Heart right ventricle (tissue), 16 donors: ENCODE measurements at places on chromosomes 16 and 17. TPM values are rescaled to one million over a fixed set of nuclear protein-coding genes. Genes with fewer than 3 reads are reported as not detected.

- no peak for DNase-seq
These were observed at the start of gene PLEKHH3 for GRCh38 chr17:42676424-42677011. Gene PLEKHH3 (minus strand): TSS chr17:42676994. CDS start chr17:42676563, 431 bp downstream.

- DNase-seq, result no peak
These were observed 36.7 kb downstream of the TK2 start for GRCh38 chr16:66513111-66513723.

DNA sequence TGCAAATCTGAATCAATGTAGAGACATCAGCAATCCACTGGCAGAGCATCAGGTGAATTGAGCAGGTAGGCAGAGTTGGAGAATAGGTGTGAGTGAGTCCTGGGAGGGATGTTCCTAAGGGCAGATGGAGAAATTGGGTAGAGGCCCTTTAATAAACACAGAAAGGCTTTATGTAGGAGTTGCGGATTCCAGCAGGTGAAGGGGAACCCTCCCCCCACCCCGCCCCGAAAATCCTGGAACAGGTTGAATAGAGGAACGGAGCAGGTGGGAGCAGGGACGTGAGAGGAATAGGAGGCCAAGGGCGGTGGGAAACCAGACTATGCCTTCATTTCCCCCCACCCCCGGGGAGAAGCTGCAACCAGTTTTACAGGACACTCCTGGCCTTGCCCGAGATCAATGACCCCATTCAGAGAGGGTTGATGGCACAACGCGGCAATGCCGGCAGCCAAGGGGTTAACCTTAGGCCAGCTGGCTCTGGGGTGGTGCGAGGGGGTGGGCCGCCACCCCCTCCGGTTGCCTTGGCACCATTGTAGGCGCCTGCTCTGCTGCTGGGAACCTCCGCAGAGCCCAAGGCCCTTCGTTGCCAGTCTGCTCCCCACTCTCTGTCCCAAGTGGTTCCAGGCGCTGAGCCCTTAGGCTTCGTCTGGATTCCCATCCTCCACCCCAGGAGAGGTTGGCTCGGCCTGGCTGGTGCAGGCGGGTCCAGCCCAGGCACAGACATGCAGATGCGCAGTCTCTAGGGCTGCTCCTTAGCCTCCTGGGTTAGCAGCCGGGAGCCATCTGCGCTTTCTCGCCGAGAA is 814 bp upstream of the RUNDC3A start:
- DNase-seq, result peak; percentile 45

HBM gene
- total RNA-seq, result not detected

DNA sequence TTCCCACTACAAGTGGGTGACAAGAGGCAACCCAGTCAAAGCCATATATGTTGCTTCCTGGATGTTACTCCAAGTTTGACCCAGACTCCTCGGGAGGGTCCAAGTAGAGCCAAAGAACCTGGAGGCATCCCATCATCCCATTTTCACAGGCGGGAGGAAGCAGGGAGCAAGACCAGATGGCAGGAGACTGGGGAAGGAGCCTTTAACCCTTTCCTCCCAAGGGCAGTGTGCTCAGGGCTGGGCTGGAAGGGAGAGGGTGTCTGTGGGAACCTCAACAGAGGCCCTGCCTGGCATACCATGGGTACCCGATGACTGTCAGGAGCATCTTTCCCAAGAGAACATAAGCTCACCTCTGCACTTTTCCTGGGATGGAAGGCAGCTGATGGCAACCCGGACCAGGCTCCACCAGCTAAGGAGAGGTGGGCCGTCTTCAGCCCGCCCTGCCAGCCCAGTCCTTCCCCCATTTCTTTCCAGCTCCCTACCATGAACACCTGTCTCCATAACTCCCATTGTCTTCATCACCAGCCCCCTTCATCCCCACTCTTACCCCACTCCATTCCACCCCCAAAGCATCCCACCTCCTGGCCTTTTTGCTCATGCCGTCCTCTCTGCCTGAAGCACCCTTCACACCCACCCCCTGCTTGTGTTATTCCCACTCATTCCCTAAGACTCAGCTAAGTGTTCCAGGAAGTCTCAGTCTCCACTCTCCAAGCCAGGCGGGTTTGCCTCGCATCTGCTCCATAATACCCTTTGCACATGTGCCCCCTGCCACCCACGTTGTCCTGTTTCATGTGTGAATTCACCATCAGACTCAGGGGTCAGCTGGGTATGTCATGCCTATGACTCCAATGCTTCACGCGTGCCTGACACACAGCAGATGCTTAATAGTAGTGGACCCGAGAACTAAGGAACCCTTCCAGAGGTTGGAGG is 5.9 kb upstream of the SLC16A5 start:
- DNase-seq, result no peak

GRCh38 chr17:48002266-48002915 is 31.5 kb downstream of the CDK5RAP3 start:
- no peak for DNase-seq

DNA sequence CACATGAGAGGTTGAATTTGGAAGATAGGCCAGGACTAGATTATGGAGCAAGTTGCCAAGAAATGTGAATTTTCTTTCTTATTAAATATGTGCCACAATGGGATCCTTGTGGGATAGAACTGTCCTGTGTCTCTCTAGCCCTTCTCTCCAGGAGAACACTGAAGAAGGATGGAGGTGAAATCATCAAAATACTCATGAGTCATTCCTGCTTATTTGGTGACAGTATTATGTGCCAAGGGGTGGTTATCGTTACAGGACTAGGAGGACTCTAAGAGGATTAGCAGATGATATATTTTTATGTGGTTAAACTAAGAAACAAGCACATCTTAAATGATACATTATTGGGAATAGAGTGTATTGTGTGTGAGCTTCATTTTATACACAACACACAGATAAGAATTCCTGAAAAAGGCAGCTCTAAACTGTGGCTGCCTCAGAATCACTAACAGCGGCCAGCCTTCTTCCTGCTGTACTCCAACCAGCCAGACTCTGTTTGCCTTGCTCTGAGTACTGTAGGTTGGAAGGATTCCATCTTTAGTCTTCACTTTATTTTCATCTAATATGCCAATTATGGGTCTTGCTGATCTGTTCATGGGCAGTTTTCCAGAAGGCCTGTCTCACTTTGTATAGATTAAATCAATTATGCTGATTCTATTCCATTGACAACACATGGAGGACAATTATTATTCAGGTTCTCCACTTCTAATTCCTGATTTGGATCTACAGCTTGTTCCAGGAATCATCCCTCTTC is 325.8 kb downstream of the ABCC12 start:
- DNase-seq, result no peak

- DNase-seq, result no peak
These were observed 19.9 kb upstream of the HEATR6 start for GRCh38 chr17:60098578-60098977.

NLRC3 gene
- total RNA-seq, result 1.1 TPM

DNA sequence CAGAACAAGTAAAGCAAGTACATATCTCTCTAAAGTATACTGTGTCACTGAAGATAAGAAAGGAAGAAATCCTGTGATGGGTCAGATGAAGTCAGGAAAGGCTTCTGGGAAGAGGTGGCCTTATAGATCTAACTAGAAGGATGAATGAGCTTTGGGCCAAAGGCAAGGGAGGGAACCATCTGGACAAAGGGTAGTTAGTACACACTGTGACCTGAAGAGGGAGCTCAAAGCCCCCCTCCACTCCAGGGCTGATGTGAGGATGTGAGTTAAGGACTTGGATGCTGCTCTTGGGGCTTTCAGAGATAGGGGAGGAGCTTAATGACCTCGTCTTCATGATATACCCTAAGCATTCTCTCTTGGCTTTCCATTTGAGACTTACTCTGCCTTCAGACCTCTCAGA is 185.3 kb upstream of the CACNG3 start:
- peak; percentile 6 for DNase-seq

DNA sequence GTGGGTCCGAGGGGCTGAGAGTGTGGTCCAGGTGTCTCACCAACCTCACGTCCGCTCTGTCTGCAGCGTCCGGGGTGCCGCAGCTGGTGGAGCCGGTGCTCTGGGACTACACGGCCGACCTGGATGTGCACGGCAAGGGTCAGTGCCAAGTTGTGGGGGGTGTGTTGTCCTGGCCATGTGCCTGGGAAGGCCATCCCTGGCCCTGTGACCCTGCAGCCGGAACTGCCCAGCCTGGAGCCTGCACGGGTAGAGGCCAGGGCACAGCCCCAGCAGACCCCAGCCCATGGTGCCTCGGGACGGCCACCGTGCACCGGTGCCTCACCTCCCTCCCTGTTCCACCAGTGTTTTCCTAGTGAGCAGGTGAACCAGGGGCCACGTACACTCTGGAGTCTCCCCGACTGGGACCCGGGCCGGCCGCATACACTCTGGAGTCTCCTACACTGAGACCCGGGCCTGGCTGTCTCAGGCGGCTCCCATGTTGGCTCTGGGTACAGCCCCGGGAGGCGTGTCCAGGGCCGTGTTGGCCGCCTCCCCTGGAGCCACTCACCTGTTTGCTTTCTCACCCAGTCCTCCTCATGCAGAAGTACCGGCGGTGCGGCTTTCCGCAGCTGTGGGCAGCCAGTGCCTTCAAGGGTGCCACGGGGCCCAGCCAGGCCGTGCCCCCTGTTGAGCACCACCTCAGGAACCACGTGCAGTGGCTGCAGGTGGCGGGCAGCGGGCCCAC is 13.8 kb downstream of the CYBC1 start:
- DNase-seq, result no peak

DNA sequence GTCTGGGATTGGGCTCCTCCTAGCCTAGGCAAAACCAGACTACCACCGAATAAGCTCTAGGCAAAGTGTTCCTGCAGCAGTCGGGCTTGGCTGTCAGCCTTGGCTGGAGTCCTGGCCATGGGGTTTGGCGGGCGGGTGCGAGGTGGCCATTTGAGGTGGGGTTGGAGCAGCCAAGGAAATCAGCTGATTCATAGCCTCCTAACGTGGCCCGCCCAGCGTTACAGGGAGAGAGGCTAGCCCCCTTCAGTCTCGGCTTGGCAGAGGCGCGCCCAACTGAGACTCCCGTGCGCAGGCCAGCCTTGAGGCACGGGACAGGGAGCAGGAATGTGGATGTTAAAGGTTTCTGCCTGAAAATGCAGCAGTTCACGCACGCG is 1.9 kb downstream of the PMP22 start:
- DNase-seq, result peak; percentile 87

DNA sequence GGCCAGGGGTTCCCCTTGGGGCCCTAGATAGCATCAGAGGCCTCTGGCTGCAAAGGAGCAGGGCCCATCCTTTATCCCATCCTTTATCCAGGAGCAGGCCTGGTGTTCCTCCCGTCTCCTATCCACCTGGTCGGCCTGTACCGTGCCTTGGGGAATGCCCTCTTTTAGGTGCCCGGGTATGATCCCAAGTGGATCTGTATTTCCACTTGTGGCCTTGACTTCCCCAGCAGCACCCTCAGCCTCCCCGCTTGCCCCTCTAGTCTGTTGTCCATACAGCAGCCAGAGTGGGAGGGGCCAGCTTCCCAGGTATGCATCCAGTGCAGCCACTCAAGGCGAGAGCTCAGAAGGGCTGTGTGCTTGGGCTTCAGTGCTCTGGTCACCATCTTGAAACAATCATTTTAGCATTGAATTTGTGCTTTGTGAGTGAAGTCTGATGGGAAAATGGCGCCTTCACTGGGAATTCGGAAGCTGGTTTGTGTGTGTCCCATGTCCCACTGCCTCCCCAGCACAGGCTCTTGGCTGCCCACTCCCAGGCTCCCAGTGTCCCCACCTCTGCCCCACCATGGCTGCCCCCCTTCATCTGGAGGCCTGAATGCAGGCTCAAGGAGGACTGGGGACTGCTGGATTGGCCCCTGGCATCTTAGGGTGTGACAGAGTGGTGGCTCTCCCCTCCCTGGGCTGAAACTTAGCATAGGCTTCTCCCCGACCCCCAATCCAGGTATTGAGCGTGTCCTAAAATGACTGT is 3.3 kb upstream of the RNF112 start:
- DNase-seq, result no peak

DNA sequence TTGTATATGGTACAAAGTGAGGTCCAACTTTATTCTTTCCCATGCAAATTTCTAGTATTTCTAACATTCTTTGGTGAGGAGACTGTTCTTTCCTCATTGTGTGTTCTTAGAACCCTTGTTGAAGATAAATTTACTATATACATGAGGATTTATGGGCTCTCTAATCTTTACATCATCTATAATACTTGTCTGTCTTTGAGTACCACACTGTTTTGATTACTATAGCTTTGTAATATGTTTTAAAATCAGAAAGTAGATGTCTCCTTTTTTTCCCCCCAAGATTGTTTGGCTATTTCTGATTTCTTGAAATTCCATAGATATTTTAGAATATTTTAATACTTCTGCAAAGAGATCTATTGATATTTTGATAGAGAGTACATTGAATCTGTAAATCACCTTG is 23.7 kb downstream of the ZNF267 start:
- DNase-seq, result no peak

GRCh38 chr16:19499006-19499405 is 22.9 kb downstream of the GDE1 start:
- DNase-seq, result no peak

GRCh38 chr17:64037802-64038201 is 17.4 kb upstream of the ICAM2 start:
- DNase-seq, result no peak

DNA sequence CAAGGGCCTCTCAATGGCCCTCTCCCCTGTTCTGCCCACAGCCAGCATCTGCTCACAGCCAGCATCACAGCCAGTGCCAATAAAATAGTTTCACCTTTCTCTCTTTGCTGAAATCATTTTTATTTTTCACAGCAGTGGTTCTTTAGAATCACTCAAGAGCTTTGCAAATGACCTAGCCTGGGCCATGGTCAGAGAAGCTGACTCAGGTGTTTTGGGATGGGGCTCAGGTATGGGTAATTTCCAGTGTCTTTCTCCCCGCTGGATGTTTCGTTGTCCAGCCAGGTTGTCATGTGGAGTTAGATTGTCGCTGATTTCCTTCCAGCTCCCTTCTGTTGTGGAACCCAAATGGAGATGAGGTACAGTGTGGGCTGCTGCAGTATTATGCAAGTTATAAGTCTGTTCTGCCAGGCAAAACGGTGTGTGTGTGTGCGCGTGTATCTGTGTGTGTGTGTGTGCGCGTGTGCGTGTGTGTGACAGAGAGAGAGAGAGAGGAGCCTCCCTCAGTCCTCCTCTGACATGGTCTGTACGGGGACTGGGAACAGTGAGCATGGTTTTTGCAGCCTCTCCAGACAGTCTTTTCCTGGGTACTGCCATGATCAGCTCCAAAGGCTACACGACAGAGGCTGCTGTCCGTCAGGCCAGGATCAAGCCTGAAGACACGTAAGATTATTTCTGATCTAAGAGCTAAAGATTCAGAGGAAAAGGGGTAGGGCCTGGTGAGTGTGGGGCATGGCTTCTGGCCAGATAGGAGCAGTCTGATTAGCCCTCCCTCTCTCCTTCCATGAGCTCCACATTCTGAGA is 1.4 kb upstream of the PMP22 start:
- DNase-seq, result no peak

TP53TG3B gene
- not detected for total RNA-seq

DNA sequence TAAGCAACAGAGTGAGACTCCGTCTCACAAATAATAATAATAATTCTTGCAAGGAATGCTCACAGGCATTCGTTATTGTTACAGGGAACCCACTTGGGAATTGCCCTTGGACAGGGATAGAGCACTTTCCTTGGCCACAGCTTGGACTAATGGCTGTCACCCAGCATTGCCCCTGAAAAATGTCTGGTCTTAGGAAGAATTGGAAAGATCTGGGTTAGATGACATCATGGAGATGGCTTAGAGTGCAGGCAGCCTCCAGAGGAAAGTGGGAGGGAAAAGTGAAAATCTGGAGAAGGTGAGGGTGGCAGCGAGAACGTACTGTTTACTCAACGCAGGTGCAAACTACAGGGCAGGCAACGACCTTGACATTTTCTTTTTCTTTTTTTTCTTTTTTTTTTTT is 59.3 kb upstream of the MRTFB start:
- no peak for DNase-seq

GRCh38 chr17:59027750-59028149 is 78.9 kb downstream of the TRIM37 start:
- DNase-seq, result no peak

MYO15B gene
- 48.1 TPM for total RNA-seq
